ENCODE measurements at places on chromosomes 5 and 9. TPM values are rescaled to one million over a fixed set of nuclear protein-coding genes. Genes with fewer than 3 reads are reported as not detected.

- DNase-seq = no peak
These were observed 7.5 kb downstream of the SMU1 start for GRCh38 chr9:33068991-33069390.

The CLIC3 gene
- total RNA-seq = 1.7 TPM

The LCP2 gene
- 0.50 TPM for total RNA-seq

DNA sequence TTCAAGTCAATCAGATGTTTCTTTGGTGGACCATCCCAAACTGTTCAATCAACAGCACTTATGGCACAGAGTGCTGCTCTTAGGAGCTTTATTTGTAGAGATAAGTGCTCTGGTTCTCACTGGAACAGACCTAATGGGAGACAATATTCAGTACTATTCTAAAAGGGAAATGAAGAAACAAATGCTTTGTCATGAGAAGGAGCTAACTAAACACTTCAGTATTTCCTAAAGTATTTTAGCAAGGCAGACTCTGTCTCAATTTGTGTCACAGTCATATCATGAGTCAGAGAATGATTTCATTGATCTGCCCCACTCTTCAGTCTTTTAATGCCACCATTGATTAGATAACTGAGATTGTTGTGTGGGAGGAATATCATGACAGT, 175.3 kb downstream of the SLF1 start:
- peak; percentile 50 for DNase-seq

- no peak for DNase-seq
These were observed 24.5 kb downstream of the FGD3 start for GRCh38 chr9:92971776-92972175.

DNA sequence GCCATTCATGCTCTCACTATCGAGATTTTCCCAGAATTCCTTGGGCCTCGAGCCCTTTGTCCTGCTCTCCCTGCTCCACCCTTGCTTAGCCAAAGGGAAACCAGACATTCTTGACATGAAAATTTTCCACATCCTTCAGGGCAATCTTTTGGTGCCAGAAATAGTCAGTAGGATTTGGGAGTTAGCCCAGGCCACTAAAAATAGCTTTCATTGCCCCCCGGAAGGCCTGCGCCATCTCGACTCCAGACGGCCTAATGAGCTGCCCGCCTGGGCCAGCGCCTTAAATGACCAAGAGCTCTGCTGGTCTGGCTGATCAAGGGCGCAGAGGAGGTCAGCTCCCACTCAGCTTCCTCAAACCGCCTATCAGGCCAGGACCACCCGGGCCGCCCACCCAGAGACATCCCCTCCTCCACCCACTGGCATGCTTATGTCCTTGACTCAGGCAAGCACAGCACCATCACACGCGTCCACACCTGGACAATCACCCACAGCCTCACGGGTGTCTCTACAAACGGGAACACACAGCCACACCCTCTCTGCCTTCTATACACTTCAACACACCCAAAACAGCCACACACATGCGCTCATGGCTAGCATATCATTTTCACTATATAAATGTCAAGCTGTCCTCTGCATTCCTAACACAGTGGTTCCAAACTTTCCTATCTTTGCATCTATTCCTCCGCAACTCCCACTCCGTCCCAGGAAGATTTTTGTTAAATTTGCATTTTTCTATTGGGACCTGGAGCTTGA, 20.9 kb downstream of the DUSP1 start:
- DNase-seq = no peak

GRCh38 chr9:34458959-34459340, 345 bp downstream of the DNAI1 start:
- no peak for DNase-seq

DNA sequence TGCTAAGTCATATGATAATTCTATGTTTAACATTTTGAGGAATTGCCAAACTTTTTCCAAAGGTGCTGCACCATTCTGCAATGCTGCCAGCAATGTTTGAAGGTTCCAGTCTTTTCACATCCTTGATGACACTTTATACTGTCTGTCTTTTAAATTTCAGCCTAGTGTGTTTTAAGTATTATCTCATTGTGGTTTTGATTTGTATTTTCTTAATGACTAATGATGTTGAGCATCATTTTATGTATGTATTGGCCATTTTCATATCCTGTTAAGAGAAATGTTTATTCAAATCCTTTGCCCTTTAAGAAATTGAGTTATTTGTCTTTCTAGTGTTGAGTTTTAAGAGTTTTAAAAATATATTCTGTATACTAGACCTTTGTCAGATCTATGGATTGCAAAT, 5.0 kb upstream of the TEX48 start:
- peak; percentile 75 for DNase-seq

DNA sequence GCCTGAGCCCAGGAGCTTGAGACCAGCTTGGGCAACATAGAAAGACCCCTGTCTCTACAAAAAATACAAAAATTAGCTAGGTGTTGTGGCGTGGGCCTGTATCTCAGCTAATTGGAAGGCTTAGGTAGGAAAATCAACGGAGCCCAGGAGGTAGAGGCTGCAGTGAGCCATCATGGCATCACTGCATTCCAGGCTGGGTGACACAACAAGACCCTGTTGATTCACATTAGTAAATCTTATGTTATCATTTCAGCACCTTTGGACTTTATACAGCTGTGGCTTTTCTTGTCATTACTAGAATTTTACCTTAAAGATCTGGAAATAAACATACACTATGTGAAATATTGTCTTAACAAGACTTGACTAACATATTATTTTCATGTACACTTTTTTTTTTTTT, 185.0 kb downstream of the ZNF608 start:
- peak; percentile 13 for DNase-seq
